ENCODE measurements at places on chromosomes 6 and 20.

DNA sequence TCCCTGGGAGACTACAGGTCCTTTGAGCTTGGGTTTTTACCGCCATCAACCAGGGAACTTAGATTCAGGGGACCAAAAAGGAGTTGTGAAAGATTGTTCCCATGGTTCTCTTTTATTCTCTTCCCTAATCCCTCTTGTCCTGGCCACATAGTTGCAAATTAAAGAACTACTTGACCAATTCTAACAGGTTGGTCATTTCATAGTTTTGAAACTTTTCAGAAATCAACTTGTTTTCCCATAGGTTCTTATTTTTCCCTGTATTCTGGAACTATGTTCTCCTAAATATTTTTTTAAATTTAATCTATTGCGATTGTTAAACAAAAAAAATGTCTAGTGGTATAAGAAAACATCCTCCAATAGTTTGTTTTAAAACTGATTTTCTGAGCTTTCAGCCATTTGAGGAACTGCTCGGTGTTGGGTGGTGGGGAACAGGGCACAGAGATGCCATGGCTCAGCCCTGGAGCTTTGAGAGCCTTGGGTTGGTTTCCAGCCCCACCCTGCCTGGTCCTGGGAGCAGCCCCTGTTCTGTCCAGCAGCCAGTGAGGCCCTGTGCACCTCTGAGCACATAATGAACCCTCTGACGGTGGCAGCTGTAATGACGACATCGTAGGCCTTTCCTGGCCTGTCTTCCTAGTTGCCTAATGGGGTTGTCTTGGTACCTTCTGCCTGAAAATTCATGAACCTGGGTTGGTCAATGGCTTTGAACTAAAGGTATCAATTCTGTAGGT is 53.5 kb downstream of the TBC1D7 start:
- no peaks in the 10 kb centered on the region for H3K36me3 ChIP-seq
- no peaks in the 10 kb centered on the region for H3K27me3 ChIP-seq
- peaks cover 17% of the 10 kb centered on the region for H3K4me1 ChIP-seq
- H3K4me3 ChIP-seq, result no peak overlapping the region
- DNase-seq, result no peak

- H3K27ac ChIP-seq, result peak overlapping the region; percentile 76
- DNase-seq, result peak; percentile 71
- H3K36me3 ChIP-seq, result no peaks in the 10 kb centered on the region
- peaks cover 64% of the 10 kb centered on the region for H3K4me1 ChIP-seq
Observed at GRCh38 chr20:47357296-47358038, 968 bp upstream of the ZMYND8 start.

GRCh38 chr6:121067381-121067780 is 266.9 kb downstream of the TBC1D32 start:
- H3K27ac ChIP-seq, result no peak overlapping the region
- no peak overlapping the region for H3K4me3 ChIP-seq
- no peaks in the 10 kb centered on the region for H3K4me1 ChIP-seq
- no peaks in the 10 kb centered on the region for H3K27me3 ChIP-seq
- DNase-seq, result no peak
- no peaks in the 10 kb centered on the region for H3K36me3 ChIP-seq

DNA sequence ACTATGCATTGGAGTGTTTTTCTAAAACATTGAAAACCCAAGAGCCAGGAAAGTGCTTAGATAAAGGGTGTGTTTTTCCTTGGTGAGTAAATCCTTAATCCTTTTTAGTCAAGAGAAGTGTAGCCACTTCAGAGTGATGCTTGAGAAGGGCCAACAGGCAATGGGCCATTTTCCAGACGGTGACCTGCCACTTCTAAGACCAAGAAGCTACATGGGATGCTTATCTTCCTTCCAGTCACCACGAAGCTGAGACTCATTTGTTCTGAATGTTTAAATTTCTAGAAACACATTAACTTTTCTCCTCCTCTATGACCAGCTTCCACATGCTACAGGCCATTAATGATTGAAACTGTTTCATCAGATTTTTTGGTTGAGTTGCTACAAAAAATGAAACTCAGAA is 34.4 kb upstream of the NHSL1 start:
- no peaks in the 10 kb centered on the region for H3K4me1 ChIP-seq
- no peaks in the 10 kb centered on the region for H3K36me3 ChIP-seq
- no peaks in the 10 kb centered on the region for H3K27me3 ChIP-seq

DNA sequence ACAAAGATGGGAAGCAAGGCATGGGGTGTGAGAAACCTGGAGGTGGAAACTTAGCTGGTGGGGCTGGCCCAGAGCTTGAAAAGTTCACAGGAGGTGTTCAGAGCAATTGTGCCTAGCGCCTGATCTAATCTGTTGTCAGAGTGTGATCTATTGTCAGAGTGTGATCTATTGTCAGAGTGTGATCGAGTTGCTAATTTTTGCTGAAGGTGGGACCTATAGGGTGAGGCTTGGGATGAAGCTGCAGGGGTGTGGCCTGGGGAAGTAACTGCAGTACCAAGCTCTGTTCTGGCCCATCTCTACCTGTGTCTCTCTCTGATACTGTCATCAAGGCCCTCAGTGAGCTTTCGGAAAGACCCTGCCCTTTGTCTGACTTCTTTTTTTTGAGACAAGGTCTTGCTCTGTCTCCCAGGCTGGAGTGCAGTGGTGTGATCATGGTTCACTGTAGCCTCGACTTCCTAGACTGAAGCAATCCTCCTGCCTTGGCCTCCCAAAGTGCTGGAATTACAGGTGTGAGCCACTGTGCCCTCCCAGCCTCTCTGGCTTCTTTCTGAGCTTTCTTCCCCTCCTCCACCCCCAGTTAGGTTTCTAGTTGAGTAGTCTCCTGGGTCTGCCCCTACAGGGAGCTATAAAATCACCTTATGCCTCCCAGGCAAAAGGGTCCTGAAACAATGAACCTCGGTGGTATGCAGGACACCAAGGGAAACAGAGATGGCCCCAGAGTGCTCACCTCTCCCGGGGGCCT is 150.8 kb upstream of the RNF24 start:
- peaks cover 2% of the 10 kb centered on the region for H3K4me1 ChIP-seq
- no peaks in the 10 kb centered on the region for H3K27me3 ChIP-seq

- no peaks in the 10 kb centered on the region for H3K36me3 ChIP-seq
- no peak overlapping the region for H3K27ac ChIP-seq
- H3K4me1 ChIP-seq, result no peaks in the 10 kb centered on the region
- no peaks in the 10 kb centered on the region for H3K27me3 ChIP-seq
- no peak for DNase-seq
- H3K4me3 ChIP-seq, result no peak overlapping the region
Observed at GRCh38 chr20:48230216-48230615, 444.9 kb upstream of the SULF2 start.
